ENCODE measurements at places on chromosomes 2 and 18.
A peak's percentile ranks its signal among the peaks of the same experiment; 100 is the strongest.

DNA sequence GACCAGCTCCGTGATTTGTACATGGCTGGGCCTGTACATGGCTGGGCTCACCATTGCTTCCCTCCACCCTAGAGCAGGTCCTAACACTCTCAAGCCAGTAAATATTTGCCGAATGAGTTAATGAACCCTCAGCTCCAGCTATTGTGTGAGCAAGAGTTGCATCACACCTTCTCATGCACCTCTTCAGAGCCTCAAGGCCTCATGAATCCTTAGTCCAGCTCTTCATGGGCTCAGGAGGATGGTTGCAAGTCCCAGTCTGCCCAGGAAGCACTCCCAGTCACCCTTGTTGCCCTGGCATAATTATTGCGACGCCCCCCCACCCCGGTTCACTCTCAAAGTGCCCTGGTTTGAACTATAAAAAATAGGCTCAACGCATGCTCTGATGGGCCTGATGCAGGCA lies 30.1 kb upstream of the GNAL start:
- DNase-seq, result no peak
- H3K36me3 ChIP-seq, result no peaks in the 10 kb centered on the region
- no peak overlapping the region for H3K27ac ChIP-seq
- H3K4me1 ChIP-seq, result no peaks in the 10 kb centered on the region
- no peak overlapping the region for H3K4me3 ChIP-seq
- H3K27me3 ChIP-seq, result peaks cover 14% of the 10 kb centered on the region

- H3K36me3 ChIP-seq, result no peaks in the 10 kb centered on the region
- peaks cover 8% of the 10 kb centered on the region for H3K4me1 ChIP-seq
- no peak overlapping the region for H3K27ac ChIP-seq
- no peak overlapping the region for H3K4me3 ChIP-seq
- no peak for DNase-seq
Measured at GRCh38 chr2:42224422-42225067, 55.4 kb downstream of the EML4 start.

DNA sequence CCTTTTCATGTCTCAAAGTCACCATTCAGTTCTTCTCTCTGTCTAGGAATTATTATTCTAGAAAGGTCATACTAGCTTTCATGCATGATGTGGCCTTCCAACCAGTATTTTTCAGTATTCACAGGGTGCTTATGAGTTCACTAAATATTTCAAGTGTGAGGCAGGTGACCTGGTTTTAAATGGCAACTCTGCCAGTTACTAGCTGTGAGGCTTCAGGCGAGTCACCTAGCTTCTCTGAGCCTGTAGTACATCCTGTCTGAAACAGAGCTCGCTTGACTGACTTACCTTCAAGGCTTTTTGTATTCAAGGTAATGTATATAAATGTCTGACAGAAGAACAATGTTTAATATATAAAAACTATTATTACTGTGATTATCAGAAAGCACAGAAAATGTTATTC lies 19.4 kb upstream of the ACVR1 start:
- no peak overlapping the region for H3K4me3 ChIP-seq
- no peaks in the 10 kb centered on the region for H3K27me3 ChIP-seq
- DNase-seq, result no peak
- no peaks in the 10 kb centered on the region for H3K36me3 ChIP-seq
- H3K4me1 ChIP-seq, result no peaks in the 10 kb centered on the region

- peaks cover 52% of the 10 kb centered on the region for H3K27me3 ChIP-seq
- no peaks in the 10 kb centered on the region for H3K36me3 ChIP-seq
- no peak for DNase-seq
- H3K27ac ChIP-seq, result no peak overlapping the region
- peaks cover 18% of the 10 kb centered on the region for H3K4me1 ChIP-seq
Measured at GRCh38 chr2:71452565-71452964, 796 bp upstream of the DYSF start.

GRCh38 chr2:199223791-199224190 lies 233.9 kb downstream of the SATB2 start:
- no peaks in the 10 kb centered on the region for H3K27me3 ChIP-seq
- no peak for DNase-seq
- no peaks in the 10 kb centered on the region for H3K36me3 ChIP-seq
- no peaks in the 10 kb centered on the region for H3K4me1 ChIP-seq
- H3K4me3 ChIP-seq, result no peak overlapping the region

DNA sequence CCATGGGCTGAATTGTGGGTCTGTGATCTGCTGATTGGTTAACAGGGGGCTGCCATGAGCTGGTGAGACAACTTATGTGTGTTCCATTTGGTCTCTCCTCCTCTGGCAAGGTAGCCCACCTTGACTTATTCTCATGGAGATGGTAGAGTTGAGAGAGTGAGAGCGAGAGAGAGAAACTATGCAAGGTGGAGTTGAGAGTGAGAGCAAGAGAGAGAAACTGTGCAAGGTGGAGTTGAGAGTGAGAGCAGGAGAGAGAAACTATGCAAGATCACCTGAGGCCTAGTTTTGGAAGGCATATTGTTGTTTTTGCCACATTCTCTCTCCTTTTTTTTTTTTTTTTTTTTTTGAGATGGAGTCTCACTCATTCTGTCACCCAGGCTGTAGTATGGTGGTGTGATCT lies 155.7 kb downstream of the UBR3 start:
- no peak overlapping the region for H3K27ac ChIP-seq
- H3K4me1 ChIP-seq, result no peaks in the 10 kb centered on the region
- no peak overlapping the region for H3K4me3 ChIP-seq
- no peak for DNase-seq

GRCh38 chr2:222946700-222947287 lies 86.0 kb downstream of the ACSL3 start:
- no peaks in the 10 kb centered on the region for H3K4me1 ChIP-seq
- H3K27ac ChIP-seq, result no peak overlapping the region
- no peak overlapping the region for H3K4me3 ChIP-seq
- H3K27me3 ChIP-seq, result peaks cover 4% of the 10 kb centered on the region
- H3K36me3 ChIP-seq, result no peaks in the 10 kb centered on the region

GRCh38 chr2:44705876-44706480 lies 235.5 kb upstream of the SIX3 start:
- no peak overlapping the region for H3K27ac ChIP-seq
- H3K36me3 ChIP-seq, result no peaks in the 10 kb centered on the region
- no peaks in the 10 kb centered on the region for H3K4me1 ChIP-seq
- no peaks in the 10 kb centered on the region for H3K27me3 ChIP-seq
- no peak for DNase-seq

- H3K4me3 ChIP-seq, result no peak overlapping the region
- no peak overlapping the region for H3K27ac ChIP-seq
- H3K36me3 ChIP-seq, result no peaks in the 10 kb centered on the region
- DNase-seq, result no peak
- no peaks in the 10 kb centered on the region for H3K27me3 ChIP-seq
- H3K4me1 ChIP-seq, result no peaks in the 10 kb centered on the region
Measured at GRCh38 chr2:151204756-151205155, 56.9 kb downstream of the RBM43 start.

- H3K4me3 ChIP-seq, result peak overlapping the region; percentile 90
- peak overlapping the region; percentile 81 for H3K27ac ChIP-seq
- H3K4me1 ChIP-seq, result peaks cover 16% of the 10 kb centered on the region
- DNase-seq, result no peak
- H3K36me3 ChIP-seq, result peaks cover 43% of the 10 kb centered on the region
Measured at GRCh38 chr2:130341562-130342019, 1.1 kb upstream of the IMP4 start.

DNA sequence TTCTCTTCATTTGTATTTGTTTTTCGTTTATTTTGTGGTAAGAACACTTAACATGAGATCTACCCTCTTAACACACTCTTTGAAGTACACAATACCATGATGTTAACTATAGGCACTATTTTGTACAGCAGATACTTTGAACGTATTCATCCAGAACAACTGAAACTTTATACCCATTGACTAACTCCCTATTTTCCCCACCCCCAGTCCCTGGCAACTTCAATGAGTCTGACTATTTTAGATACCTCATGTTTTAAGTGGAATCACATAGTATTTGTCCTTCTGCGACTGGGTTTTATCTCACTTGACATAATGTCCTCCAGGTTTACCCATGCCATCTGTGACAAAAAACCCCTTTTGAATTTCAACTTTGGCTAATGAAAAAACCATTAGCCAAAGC lies 356.3 kb upstream of the CDH20 start:
- no peaks in the 10 kb centered on the region for H3K27me3 ChIP-seq
- H3K4me3 ChIP-seq, result no peak overlapping the region
- DNase-seq, result no peak

DNA sequence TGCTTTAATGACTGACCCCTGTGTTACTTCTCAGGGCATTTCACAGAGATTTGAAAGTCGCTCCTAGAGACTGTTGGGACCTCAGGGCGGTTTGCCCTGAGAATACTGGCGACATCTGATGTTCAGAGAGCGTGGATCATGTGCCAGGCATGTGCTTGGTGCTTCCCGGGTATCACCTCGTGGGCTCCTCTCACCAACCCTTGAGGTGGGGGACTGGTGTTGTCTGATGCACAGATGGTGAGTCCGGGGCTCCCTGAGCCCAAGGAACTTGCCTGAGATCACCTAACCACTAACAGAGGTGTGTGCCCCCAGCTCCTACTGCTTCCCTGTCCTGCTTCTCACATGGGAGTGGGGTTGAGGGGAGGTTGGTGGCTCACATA lies 16.2 kb downstream of the ATOH8 start:
- DNase-seq, result no peak
- H3K27me3 ChIP-seq, result peaks cover 25% of the 10 kb centered on the region
- peaks cover 18% of the 10 kb centered on the region for H3K4me1 ChIP-seq
- H3K4me3 ChIP-seq, result no peak overlapping the region
- H3K27ac ChIP-seq, result no peak overlapping the region

GRCh38 chr2:113977660-113978523 lies 88.0 kb downstream of the ACTR3 start:
- no peaks in the 10 kb centered on the region for H3K36me3 ChIP-seq
- peak overlapping the region; percentile 77 for H3K27ac ChIP-seq
- H3K27me3 ChIP-seq, result no peaks in the 10 kb centered on the region
- DNase-seq, result peak; percentile 83
- no peak overlapping the region for H3K4me3 ChIP-seq
- H3K4me1 ChIP-seq, result peaks cover 12% of the 10 kb centered on the region

- H3K4me1 ChIP-seq, result peaks cover 18% of the 10 kb centered on the region
- no peak for DNase-seq
- H3K27me3 ChIP-seq, result no peaks in the 10 kb centered on the region
- H3K27ac ChIP-seq, result peak overlapping the region; percentile 99
- peak overlapping the region; percentile 66 for H3K4me3 ChIP-seq
Measured at GRCh38 chr2:226836548-226836885, 663 bp downstream of the RHBDD1 start.

- H3K27ac ChIP-seq, result no peak overlapping the region
- H3K27me3 ChIP-seq, result no peaks in the 10 kb centered on the region
- DNase-seq, result no peak
- H3K36me3 ChIP-seq, result no peaks in the 10 kb centered on the region
- no peak overlapping the region for H3K4me3 ChIP-seq
Measured at GRCh38 chr18:28108814-28109213, 68.1 kb downstream of the CDH2 start.

GRCh38 chr18:63684718-63685117 lies 18.0 kb upstream of the SERPINB11 start:
- peaks cover 21% of the 10 kb centered on the region for H3K4me1 ChIP-seq
- DNase-seq, result no peak
- H3K4me3 ChIP-seq, result no peak overlapping the region
- H3K27ac ChIP-seq, result no peak overlapping the region
- no peaks in the 10 kb centered on the region for H3K27me3 ChIP-seq
- no peaks in the 10 kb centered on the region for H3K36me3 ChIP-seq

- DNase-seq, result no peak
- no peak overlapping the region for H3K27ac ChIP-seq
- peaks cover 2% of the 10 kb centered on the region for H3K27me3 ChIP-seq
- H3K36me3 ChIP-seq, result no peaks in the 10 kb centered on the region
- H3K4me1 ChIP-seq, result peaks cover 18% of the 10 kb centered on the region
Measured at GRCh38 chr2:74812787-74813590, 20.9 kb upstream of the HK2 start.

- no peak overlapping the region for H3K4me3 ChIP-seq
- H3K27me3 ChIP-seq, result no peaks in the 10 kb centered on the region
- H3K27ac ChIP-seq, result no peak overlapping the region
- no peaks in the 10 kb centered on the region for H3K36me3 ChIP-seq
- H3K4me1 ChIP-seq, result no peaks in the 10 kb centered on the region
- no peak for DNase-seq
Measured at GRCh38 chr2:111200333-111200881, 79.7 kb downstream of the BCL2L11 start.

- H3K4me1 ChIP-seq, result no peaks in the 10 kb centered on the region
- H3K27me3 ChIP-seq, result no peaks in the 10 kb centered on the region
- H3K4me3 ChIP-seq, result no peak overlapping the region
- no peak overlapping the region for H3K27ac ChIP-seq
- DNase-seq, result no peak
- no peaks in the 10 kb centered on the region for H3K36me3 ChIP-seq
Measured at GRCh38 chr2:189285962-189286645, 106.5 kb upstream of the COL5A2 start.

- H3K36me3 ChIP-seq, result no peaks in the 10 kb centered on the region
- no peak overlapping the region for H3K4me3 ChIP-seq
- no peaks in the 10 kb centered on the region for H3K27me3 ChIP-seq
- H3K4me1 ChIP-seq, result no peaks in the 10 kb centered on the region
- no peak overlapping the region for H3K27ac ChIP-seq
- DNase-seq, result no peak
Measured at GRCh38 chr18:30186245-30186644, 856.3 kb downstream of the DSC3 start.

- H3K36me3 ChIP-seq, result peaks cover 5% of the 10 kb centered on the region
- no peaks in the 10 kb centered on the region for H3K27me3 ChIP-seq
- no peaks in the 10 kb centered on the region for H3K4me1 ChIP-seq
- H3K27ac ChIP-seq, result no peak overlapping the region
Measured at GRCh38 chr18:23207191-23207955, 72.1 kb downstream of the CABLES1 start.

- no peak overlapping the region for H3K27ac ChIP-seq
- H3K36me3 ChIP-seq, result no peaks in the 10 kb centered on the region
- no peak overlapping the region for H3K4me3 ChIP-seq
Measured at GRCh38 chr2:18154259-18154658, 275.8 kb downstream of the KCNS3 start.

- no peaks in the 10 kb centered on the region for H3K27me3 ChIP-seq
- H3K27ac ChIP-seq, result no peak overlapping the region
- H3K4me1 ChIP-seq, result no peaks in the 10 kb centered on the region
- H3K36me3 ChIP-seq, result no peaks in the 10 kb centered on the region
- H3K4me3 ChIP-seq, result no peak overlapping the region
- no peak for DNase-seq
Measured at GRCh38 chr2:64442801-64443429, 11.0 kb upstream of the LGALSL start.

DNA sequence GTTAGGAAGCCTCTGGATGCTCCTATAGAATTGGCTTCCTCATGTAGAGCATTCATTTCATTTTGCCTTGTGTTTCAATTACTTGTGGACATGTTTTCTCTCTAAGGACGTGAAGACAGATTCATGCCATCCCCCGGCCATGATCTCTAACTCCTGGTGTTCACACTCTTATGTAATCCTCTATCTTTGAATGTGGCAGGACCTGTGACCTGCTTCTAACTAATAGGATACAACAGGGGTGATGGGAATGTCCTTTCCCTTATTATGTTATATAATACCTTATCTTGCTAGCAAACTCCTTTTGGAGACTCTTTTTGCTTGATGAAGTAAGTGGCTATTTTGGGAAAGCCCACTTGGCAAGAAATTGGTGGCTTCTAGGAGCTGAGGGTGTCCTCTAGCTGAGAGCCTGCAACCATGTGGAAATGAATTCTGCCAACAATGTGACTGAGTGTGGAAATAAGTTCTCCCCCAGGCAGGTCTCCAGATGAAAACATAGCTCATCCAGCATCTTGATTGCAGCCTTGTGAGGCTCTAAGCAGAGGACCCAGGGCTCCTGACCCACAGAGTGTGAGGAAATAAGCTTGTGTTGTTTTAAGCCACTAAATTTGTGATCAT lies 13.8 kb downstream of the DPYSL5 start:
- peaks cover 35% of the 10 kb centered on the region for H3K27me3 ChIP-seq
- H3K4me3 ChIP-seq, result no peak overlapping the region
- no peaks in the 10 kb centered on the region for H3K4me1 ChIP-seq
- no peaks in the 10 kb centered on the region for H3K36me3 ChIP-seq
- H3K27ac ChIP-seq, result no peak overlapping the region
- no peak for DNase-seq

All from large intestine (tissue), 12 donors.